ENCODE measurements at places on chromosomes 12 and 14.

DNA sequence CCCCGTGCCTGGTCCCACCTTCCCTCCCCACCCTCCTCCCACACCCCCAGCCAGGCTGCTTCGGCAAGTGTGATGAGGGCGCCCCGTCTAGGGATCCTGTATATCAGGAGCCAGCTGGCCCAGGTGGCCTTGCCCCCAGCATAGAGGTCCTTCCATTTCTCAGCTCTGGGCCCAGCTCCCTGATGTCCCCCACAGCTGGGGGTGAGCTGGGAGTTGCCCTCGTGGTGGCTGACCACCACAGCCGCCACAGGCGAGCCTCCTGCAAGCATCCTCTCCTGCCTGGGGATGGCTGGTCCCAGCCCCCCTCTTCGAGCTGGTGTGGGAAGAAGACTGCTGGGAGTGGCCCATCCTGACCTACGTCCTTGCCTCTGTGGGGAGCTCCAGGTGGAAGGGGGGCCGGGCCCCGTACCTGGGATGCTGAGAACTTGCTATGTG, 7.4 kb downstream of the ASPG start:
- peaks cover 4% of the 10 kb centered on the region for H3K4me1 ChIP-seq
- DNase-seq: no peak
- no peaks in the 10 kb centered on the region for H3K36me3 ChIP-seq
- no peak overlapping the region for H3K4me3 ChIP-seq
- H3K27ac ChIP-seq: no peak overlapping the region

DNA sequence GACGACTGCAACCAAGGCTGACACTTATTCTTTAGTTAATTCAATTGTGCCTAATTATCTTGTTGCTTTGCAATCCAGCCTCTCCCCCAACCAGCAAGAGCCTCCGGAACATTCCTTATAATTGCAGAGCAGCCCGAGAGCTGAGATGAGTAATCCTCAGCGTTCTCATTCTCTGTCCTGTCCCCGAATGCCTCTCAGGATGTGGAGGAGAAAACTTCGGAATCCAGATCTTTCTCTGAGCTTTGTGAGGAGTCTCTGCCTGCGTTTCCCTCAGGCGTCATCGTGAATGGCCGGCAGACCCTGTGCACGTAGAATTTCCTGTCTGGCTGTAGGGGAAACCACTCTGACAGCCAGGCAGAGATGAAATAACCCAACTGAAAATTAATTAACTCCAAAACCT, 160.5 kb upstream of the DIO3 start:
- peaks cover 19% of the 10 kb centered on the region for H3K27me3 ChIP-seq
- H3K27ac ChIP-seq: no peak overlapping the region
- H3K36me3 ChIP-seq: no peaks in the 10 kb centered on the region

- DNase-seq: no peak
- H3K4me1 ChIP-seq: no peaks in the 10 kb centered on the region
- no peak overlapping the region for H3K27ac ChIP-seq
- H3K4me3 ChIP-seq: no peak overlapping the region
Observed at GRCh38 chr14:45838597-45838996, 585.6 kb upstream of the MIS18BP1 start.

- peaks cover 26% of the 10 kb centered on the region for H3K4me1 ChIP-seq
- DNase-seq: no peak
- H3K27me3 ChIP-seq: peaks cover 40% of the 10 kb centered on the region
- no peak overlapping the region for H3K4me3 ChIP-seq
Observed at GRCh38 chr14:99684410-99684934, 374 bp downstream of the CYP46A1 start.

DNA sequence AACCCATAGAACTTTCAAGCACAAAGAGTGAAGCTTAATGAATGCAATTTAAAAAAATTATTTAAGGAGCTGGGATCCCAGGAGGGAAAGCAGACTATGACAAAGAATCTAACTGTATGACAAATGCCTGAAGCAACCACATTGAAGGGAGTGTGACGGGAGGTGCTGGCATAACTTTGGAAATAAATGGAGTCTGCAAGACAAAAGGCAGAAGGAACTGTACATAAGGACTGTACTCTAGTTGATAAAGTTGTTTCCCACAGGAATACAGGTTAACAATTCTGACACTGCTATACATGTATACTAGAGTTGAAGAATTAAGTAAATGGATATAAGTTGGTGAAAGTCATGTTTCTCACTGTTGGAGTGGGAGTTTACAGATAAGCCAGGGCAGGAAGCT, 41.2 kb upstream of the WSCD2 start:
- H3K27ac ChIP-seq: no peak overlapping the region
- H3K4me1 ChIP-seq: no peaks in the 10 kb centered on the region
- H3K4me3 ChIP-seq: no peak overlapping the region

GRCh38 chr12:3265406-3265805, 188.2 kb downstream of the TSPAN9 start:
- no peak overlapping the region for H3K27ac ChIP-seq
- H3K27me3 ChIP-seq: peaks cover 4% of the 10 kb centered on the region
- no peak for DNase-seq
- H3K36me3 ChIP-seq: no peaks in the 10 kb centered on the region
- H3K4me1 ChIP-seq: no peaks in the 10 kb centered on the region

DNA sequence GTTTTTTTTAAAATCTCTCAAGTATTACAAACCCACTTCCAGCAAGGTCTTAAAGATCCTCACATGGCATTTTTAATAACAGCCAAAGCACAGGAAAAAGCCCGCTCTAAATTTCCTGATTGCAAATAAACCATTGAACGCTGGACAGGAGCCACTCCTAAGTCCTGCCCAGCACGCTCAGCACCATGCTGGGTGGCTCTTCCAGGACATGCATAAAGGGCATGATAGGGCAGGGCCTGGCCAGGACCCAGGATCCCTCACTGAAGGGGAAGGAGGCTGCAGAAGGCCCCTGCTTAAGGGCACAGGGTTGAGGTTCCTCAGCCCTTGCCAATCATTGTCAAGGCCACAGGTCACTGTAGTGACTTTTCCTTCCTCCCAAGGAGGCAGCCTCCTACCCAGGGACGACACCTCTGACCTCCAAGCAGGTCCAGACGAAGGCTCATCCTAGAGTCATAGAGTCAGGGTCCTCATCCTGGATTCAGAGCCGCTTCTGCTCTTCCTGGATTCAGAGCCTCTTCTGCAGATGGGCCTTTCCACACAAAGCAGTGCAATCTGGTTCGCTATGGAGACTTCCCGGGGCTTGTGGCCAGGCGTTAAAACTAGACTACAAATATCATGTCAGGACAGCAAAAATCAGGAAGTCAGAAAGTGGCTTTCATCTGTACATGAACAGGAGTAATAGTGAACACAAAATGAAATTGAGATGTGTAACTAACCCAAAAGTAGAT, 123.8 kb downstream of the GCH1 start:
- no peaks in the 10 kb centered on the region for H3K27me3 ChIP-seq
- H3K36me3 ChIP-seq: peaks cover 9% of the 10 kb centered on the region
- H3K4me3 ChIP-seq: no peak overlapping the region

DNA sequence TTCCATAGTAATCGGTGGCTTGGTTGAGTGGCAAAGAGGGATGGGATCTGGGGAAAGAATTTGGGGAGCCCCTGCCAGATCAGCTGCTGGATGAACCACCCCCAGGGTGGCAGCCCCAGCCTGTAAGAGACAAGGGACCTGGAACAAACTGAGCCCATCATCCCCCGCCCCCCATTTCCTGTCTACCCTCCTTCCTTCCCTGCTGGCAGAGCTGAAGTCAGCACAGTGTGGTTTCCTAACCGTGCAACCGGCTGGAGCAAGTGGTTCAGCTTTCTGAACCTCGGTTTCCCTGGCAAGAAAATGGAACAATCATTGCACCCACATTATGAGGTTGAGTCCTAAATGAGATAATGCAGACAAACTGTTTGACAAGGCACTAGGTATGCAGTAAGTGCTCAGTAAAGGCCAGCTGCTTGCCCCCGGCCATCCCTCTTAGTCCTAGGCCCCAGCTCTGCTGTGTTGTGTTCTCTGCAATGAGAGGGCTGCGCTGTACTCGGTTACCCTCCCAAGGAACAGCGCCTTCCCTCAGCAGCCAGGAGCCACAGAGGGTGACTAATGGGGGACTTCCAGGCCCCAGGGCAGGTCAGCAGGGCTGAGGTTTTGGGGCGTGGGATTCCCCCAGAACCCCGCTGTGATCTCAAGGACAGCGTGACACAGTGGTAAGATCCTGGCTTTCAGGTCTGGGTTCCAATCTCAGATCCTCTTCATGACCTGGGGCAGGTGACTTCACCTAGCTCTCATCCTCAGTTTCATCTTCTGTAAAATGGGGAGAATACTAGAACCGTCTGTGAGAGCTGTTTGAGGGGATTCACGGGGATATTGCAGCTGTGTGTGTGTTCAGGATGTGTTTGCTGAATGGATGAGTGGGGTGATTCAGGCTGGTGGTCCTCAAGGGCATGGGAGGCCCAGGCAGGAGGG, 16.5 kb downstream of the SELPLG start:
- H3K36me3 ChIP-seq: no peaks in the 10 kb centered on the region
- H3K4me3 ChIP-seq: peak overlapping the region; percentile 44
- H3K27me3 ChIP-seq: no peaks in the 10 kb centered on the region
- peak; percentile 65 for DNase-seq
- H3K4me1 ChIP-seq: peaks cover 76% of the 10 kb centered on the region

DNA sequence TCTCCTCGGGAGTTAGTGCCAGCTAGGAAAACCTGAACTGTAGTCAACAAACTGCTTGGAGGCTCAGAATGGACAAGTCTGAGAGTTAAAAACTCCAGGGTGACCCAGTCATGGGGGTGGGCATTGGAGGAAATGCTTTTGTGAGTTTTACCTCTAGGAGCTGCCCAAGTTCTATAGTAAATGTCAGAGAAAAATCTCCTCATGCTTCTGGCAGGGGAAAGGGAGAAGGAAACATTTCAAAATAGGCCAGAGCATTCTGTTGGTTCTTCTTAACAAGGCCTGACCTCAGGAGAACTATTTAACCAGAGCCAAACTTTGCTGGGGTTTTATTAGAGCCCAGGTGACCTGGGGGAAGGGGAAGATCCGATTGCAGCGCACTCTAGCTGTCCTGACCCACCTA, 12.3 kb downstream of the NINJ2 start:
- peaks cover 10% of the 10 kb centered on the region for H3K36me3 ChIP-seq
- no peak for DNase-seq
- H3K27me3 ChIP-seq: no peaks in the 10 kb centered on the region
- H3K27ac ChIP-seq: no peak overlapping the region

DNA sequence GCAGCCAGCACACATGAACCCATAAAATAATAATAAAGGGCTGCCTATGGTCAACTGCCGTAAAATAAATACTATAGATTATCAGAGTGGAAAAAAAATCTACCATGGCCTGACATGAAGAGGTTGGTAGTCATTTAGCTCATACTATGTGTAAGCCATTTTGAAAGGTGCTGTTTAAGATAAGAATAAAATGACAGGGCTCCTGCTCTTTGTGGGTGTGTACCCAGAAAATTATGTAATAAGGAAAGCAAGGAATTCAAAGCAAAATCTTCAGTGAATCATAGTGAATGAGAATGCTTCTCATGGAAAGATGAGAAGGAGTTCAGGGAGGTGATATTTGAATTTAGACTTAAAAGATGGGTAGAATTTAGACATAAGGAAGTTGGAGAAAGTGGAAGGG, 42.9 kb upstream of the PPM1H start:
- H3K27ac ChIP-seq: no peak overlapping the region
- H3K36me3 ChIP-seq: no peaks in the 10 kb centered on the region
- H3K27me3 ChIP-seq: peaks cover 3% of the 10 kb centered on the region
- H3K4me1 ChIP-seq: no peaks in the 10 kb centered on the region
- DNase-seq: no peak
- H3K4me3 ChIP-seq: no peak overlapping the region

DNA sequence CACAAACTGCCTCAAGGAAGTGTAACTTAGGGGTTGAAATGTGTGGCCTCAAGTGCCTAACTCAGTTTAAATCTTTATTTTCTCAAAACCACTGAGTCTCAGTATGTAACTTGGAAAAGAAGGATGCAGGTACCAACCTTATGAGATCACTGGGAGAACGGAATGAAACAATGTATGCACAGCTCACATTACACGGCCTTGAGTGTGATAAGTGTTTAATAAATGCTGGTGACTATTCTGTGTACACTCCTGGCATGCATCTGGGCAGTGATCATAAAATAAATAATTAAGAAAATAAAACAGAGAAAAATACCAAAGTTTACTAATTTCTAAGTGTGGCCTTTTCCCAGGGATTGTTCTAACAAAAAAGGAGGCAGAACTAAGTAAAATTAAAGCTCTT, 974.5 kb upstream of the FLRT2 start:
- H3K27me3 ChIP-seq: no peaks in the 10 kb centered on the region
- no peaks in the 10 kb centered on the region for H3K36me3 ChIP-seq
- no peaks in the 10 kb centered on the region for H3K4me1 ChIP-seq

- no peak for DNase-seq
- H3K36me3 ChIP-seq: no peaks in the 10 kb centered on the region
- H3K27me3 ChIP-seq: no peaks in the 10 kb centered on the region
- H3K4me1 ChIP-seq: no peaks in the 10 kb centered on the region
- H3K27ac ChIP-seq: no peak overlapping the region
Observed at GRCh38 chr12:15152456-15152855, 68.8 kb downstream of the RERG start.

GRCh38 chr12:85805654-85806053, 30.6 kb downstream of the RASSF9 start:
- H3K4me3 ChIP-seq: no peak overlapping the region
- no peak overlapping the region for H3K27ac ChIP-seq
- H3K4me1 ChIP-seq: no peaks in the 10 kb centered on the region
- H3K27me3 ChIP-seq: no peaks in the 10 kb centered on the region
- no peaks in the 10 kb centered on the region for H3K36me3 ChIP-seq

DNA sequence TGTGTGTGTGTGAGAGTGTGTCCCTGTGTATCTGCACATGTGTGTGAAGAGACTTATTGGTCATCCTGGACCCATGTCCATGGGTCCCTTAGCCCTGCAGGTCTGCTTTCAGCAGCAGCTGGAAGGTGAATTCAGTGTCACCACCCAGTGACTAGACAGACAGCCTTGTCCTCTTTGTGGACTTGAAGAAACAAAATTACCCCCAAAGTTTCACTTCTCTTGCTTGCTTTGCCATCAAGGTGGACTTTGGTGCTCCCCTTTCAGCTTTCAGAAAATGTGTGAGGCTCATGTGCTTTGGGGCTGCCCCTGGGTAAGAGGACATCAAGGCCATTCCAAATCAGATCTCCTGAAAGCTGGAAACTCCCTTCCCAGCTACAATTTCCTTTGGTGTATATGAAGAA, 1063.8 kb downstream of the BCL11B start:
- H3K36me3 ChIP-seq: no peaks in the 10 kb centered on the region
- no peak overlapping the region for H3K27ac ChIP-seq
- H3K27me3 ChIP-seq: no peaks in the 10 kb centered on the region
- no peak overlapping the region for H3K4me3 ChIP-seq
- no peak for DNase-seq
- H3K4me1 ChIP-seq: no peaks in the 10 kb centered on the region

GRCh38 chr14:49692811-49693734, at the start of gene KLHDC1:
KLHDC1 (plus strand) TSS chr14:49693120; CDS start chr14:49693195, 75 bp downstream.
- peaks cover 5% of the 10 kb centered on the region for H3K36me3 ChIP-seq
- peaks cover 24% of the 10 kb centered on the region for H3K4me1 ChIP-seq
- H3K27ac ChIP-seq: peak within 1 kb of the TSS; percentile 84
- peak; percentile 74 for DNase-seq

DNA sequence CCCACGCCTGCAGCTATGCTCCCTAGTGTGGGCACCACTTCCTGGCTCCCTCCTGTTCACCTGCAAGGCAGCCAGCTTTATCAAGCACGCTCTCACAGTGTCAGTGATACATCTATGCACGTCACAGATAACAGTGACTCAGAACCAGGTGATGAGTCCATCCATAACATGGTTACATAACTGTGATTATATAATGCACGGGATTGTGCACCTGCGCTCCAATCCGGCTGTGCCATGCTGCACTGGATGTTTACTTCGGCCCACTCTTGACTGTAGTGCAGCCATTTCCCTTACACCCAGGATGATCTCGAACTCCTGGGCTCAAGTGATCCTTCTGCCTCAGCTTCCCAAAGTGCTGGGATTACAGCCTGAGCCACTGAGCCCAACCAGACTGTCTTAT, 38.4 kb upstream of the CEP83 start:
- no peak for DNase-seq
- no peak overlapping the region for H3K27ac ChIP-seq
- H3K4me1 ChIP-seq: no peaks in the 10 kb centered on the region
- no peak overlapping the region for H3K4me3 ChIP-seq
- no peaks in the 10 kb centered on the region for H3K36me3 ChIP-seq
- peaks cover 4% of the 10 kb centered on the region for H3K27me3 ChIP-seq

All from activated B cell treated with CpG ODN at 0.5 μM for 24 hours (primary cell).